CMK (cell line): ENCODE measurements at places on chromosomes 6 and 20.

DNA sequence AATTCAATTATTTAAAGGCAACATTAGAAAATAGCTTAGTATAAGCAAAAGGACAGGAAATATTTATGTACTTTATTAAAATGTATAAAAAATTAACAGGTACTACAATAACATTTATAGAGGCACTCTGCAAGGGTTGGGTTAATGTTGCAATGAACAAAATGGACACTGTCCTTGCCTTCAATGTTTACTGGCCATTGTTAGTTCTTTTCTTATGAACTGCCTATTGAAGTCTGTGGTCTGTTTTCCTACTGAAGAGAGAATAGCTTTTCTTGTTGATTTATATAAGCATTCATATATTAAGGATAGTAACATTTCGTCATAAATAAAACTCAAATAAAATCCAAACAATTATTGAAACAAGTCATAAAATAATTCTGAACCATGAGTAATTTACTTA, 135.3 kb upstream of the BEND6 start:
- no peak for DNase-seq

- no peak for DNase-seq
These were observed 7.9 kb upstream of the FBXO30 start for GRCh38 chr6:145822456-145822855.

GRCh38 chr6:95227351-95227750, 350.0 kb upstream of the MANEA start:
- DNase-seq: no peak

DNA sequence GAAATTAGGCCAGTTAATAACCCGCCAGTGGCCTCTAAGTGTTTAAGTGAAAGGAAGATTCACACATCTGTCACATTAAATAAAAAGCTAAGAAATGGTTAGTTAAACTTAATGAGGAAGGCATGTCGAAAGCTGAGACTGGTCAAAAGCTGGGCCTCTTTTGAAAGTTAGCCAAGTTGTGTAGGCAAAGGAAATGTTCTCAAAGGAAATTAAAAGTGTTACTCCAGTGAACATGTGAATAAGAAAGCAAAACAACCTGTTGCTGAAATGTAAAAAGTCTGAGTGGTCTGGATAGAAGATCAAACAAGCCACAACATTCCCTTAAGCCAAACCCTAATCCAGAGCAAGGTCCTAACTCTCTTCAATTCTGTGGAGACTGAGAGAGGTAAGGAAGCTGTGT, 10.9 kb upstream of the MTRF1L start:
- DNase-seq: no peak

GRCh38 chr6:110190726-110191125, 10.5 kb downstream of the CDC40 start:
- DNase-seq: no peak

DNA sequence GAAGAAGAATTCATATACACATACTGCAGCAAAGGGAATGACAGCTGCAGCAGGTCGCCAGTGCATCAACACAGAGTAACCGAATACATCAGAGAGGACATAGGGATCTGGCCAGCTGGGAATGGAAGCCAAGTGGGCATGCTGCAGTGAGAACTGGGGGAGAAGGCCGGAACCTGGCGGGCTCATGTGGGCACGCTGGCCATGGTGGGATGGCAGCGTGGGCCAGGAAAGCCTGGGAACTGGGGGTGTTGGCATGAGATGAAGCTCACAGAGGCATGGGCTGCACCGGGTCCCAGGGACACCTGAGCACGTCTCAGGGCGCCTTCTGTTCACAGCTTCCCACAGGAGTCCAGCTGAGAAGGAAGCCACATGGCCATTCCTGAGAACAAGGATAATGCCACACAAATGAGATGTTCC, 139.5 kb upstream of the AGPAT4 start:
- DNase-seq: no peak

DNA sequence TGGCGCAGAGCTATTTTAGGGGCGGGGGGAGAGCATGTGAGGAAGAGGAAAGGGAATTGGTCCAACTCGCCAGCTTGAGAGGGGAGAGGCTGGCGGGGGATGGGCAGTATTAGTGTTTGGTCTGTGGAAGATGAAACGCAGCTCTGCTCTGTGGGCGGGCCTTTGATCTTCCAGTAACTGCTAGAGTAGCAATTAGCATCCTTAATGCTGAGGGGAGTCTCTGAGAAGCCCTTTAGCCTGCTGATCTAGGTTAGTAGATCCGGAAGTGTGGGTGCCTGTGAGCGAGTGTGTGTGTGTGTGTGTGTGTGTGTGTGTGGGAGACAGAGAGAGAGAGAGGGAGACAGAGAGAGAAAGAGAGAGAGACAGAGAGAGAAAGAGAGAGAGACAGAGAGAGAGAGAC, 117.2 kb upstream of the BACH2 start:
- DNase-seq: no peak

- peak; percentile 56 for DNase-seq
These were observed 29.0 kb downstream of the MOCS3 start for GRCh38 chr20:50987493-50988210.

DNA sequence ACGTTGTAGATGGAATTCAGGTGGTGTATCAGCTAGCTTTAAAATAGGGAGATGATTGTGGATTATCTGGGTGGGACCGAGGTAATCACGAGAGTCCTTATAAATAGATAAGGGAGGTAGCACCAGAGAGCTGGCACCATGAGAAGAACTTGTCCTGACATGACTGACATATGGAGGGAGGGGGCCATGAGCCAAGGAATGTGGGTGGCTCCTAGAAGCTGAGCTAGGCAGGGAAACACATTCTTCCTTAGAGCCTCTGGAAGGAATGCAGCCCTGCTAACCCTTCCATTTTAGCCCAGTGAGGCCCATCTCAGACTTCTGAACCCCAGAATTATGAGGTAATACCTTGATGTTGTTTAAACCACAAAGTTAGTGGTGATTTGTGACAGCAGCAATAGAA, 321.1 kb upstream of the SULF2 start:
- no peak for DNase-seq

DNA sequence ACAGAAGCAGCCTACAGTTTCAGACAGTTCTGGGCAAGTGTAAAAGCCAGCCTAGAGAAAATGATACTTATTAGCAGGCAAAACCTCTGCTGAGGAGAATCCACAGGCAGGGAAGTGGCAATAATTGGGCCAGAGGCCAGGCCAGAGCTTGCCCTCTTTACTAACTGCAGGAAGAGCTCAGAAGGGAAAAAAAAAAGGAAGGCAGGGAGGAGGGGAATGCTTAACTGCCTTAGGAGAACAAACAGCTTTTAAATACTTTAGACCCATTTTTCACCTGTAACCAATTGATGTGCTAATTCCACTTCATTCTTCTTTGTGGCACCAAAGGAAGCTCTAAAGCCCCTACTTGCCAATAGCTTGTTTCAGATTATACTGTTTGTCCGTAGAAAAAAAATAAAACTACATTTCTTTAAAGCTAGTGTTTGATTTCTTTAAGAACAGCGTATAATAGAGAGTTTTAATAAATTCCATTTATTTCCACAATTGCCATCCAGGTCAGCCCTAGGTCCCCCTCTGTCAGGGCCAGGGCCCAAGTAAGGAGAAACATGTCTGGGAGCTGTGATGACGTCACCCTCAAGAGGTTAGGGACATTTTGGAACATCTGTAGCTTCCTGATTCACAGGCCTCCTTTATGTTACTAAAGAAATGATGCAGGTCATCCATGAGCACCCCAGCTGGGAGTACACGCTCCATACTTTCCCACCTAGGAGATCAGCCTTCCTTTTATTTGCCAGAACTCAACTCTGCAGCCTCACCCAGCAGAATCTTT, 384.3 kb downstream of the CDC5L start:
- no peak for DNase-seq

GRCh38 chr6:33905071-33905609, 101.3 kb upstream of the MLN start:
- peak; percentile 91 for DNase-seq

DNA sequence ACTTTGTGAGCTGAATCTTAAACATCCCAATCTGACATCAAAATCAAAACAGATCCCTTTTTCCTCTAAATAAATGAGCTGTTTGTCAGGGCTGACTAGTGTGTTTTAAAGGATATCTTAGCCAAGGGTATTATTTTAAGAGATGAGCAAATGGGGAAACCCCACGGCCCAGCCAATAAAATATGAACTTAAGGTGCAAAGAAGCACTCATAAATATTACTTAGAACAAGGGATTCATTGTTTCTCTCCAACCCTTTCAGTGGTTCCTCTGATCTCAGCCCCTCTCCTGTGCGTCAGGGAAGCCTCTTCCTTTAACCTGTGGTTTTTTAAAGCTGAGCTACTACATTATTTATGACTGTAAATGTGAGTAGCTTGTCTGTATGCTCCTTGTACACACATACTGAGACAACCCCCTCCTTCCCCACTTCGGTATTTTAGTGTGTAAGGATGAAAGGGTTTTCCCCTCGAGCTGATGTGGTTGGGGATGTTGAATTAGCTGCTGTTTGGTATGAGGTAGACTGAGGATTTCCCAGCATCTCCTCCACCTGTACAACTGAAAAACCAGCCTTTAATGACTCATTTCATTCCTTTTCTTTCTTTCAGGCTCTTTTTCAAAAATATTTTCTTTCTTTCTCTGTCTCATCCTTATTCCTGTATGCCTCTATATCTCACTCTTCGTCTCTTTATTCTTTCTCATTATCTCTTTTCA, 6.5 kb downstream of the BMP5 start:
- no peak for DNase-seq

- DNase-seq: no peak
These were observed 881 bp upstream of the AIG1 start for GRCh38 chr6:143059663-143060353.

DNA sequence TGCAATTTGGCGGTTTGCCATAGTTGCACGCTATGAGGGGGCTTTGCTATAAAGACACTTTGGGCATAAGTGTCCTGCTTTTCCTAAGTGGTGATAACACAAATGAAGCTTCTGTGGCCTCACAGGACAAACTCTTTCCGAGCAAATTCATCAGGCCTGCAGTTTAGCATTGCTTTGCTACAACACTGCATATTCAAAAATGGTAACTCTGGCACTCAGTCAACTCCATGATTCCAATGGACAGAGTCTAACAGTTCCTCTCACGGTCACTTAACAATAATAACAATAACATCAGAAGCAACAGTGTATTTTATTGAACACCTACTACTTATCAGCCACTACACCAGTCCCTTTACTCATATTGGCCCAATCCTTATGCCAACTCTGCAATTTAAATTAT, 222.5 kb downstream of the FRK start:
- DNase-seq: no peak

GRCh38 chr6:33990061-33990541, 155.8 kb downstream of the GRM4 start:
- DNase-seq: no peak

GRCh38 chr20:16802652-16802935, 54.4 kb downstream of the OTOR start:
- no peak for DNase-seq

- DNase-seq: peak; percentile 55
These were observed 44.3 kb downstream of the CPXM1 start for GRCh38 chr20:2756056-2756611.

DNA sequence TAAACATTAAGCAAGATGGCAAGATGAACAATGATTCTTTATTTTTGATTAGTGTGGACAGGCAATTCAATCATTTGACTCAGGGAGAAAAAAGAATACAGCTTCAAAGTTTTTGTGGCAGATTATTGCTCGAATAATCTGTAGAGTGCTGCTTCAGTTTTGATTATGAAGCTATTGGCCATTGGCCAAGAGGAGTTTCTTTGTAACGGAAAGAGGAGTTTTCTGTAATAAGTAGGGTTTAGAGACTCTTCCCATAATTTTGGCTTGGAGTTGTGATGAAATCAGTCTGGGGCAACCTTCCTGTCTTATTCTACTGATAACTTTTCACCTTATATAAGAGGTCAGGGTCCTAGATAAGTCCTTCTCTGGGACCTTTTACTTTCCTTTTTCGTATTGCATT, 256.7 kb upstream of the RAB32 start:
- DNase-seq: no peak

DNA sequence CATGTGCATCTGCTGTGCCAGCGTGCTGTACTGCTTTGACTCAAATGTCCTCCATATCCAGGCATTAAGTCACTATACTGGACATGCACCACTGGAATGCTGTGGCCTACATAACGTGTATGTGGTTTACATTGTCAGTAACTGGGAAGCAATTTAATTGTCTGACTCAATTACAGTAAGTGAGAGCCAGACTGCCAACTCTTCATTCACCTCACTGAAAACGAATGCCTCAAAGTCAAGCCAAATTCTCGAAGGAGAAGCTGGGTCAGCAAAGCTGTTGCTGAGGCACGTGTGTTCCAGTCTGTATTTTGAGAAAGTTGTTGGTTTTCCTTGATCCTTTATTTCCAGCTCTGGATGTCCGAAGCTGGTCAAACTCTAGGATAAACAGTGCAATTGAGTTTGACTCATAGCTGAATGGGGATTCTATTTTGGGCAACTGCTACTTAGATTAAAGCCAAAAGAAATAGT, 534.3 kb downstream of the COL12A1 start:
- no peak for DNase-seq

DNA sequence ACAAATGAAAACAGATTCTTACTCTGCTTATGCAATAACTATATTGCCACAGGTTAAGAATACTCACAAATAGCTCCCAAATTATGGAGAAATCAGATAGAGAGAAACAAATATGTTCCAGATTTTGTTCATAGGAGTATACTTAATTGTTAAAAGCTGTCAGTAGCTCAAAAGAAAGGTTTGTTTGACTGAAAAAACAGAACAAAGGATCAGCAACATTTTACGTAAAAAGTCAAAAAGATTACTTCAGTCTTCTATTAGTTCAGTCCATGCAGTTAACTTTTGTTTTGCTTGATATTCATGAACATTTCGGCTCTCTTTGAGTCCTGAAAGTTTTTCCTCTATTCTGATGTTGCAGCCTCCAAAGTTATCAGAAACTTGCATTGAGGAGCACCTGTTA, 13.4 kb upstream of the NANP start:
- no peak for DNase-seq

GRCh38 chr6:162941128-162941527, 213.4 kb downstream of the PACRG start:
- DNase-seq: no peak

- DNase-seq: no peak
These were observed 25.9 kb upstream of the PTCHD4 start for GRCh38 chr6:48136856-48137255.

DNA sequence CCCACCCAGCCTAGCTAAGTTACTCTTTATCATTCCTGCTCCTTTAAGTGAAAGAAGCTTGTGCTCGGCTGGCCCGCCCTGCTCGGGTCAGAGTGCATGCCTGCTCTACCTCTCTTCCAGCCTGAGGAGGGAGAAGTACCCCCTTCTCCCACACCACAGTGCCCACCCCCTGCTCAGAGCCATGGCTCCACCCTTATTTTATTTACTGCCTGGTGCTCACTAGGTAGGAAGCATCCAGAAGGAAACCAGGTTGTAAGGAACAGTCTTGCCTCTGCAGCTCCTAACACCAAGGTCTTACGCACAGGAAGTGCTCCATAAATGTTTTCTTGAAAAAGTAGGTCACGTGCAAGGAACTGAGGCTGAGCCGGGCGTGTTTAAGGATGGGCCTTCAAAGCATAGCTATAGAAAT, 105.7 kb upstream of the SNX9 start:
- no peak for DNase-seq

DNA sequence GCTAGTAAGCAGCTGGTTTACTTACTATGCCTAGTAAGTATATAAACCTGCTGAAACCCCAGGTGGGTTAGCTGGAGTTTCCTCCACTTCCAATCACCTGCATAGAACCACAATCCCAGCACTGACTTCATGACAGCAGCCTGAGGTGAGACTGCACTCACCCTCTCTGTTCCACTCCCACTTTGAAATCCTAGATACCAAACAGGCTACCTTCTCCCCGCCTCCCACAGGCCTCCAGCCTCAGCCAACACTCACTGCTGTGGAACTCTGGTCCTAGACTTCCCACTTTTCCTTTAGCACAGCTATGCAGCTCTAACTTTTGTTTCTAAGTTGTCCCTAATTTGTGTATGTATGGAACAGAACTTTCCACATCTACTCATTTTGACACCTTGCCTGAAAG, 149.7 kb upstream of the ARID1B start:
- DNase-seq: no peak
